Activated CD4-positive, alpha-beta T cell treated with anti-CD3 and anti-CD28 coated beads for 1 hour (primary cell): ENCODE measurements at places on chromosomes 1 and 21.

DNA sequence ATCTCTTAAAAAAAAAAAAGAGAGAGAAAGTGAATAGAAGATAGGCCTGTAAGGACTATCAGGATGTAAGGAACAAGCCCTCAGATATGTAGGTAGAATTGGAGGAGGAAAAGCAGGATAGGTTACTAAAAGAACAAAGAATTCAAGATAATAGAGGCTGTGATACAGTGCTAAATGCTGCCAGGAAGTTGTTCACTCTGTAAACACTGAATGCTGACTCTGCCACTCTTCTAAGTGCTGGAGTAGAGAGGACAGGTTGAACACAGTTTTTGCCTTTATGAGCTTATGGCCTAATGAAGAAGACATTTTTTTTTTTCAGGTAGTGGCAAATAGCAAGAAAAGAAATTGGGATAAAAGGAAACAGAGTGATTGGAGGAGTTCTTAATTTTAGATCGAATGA is 90.6 kb upstream of the ZNF678 start:
- no peak for DNase-seq

- no peak for DNase-seq
Observed at GRCh38 chr1:48036710-48037355, 39.6 kb upstream of the TRABD2B start.

GRCh38 chr1:155166471-155167165 is 6.5 kb downstream of the KRTCAP2 start:
- DNase-seq, result no peak

GRCh38 chr1:175309996-175310395 is 117.4 kb upstream of the KIAA0040 start:
- no peak for DNase-seq

DNA sequence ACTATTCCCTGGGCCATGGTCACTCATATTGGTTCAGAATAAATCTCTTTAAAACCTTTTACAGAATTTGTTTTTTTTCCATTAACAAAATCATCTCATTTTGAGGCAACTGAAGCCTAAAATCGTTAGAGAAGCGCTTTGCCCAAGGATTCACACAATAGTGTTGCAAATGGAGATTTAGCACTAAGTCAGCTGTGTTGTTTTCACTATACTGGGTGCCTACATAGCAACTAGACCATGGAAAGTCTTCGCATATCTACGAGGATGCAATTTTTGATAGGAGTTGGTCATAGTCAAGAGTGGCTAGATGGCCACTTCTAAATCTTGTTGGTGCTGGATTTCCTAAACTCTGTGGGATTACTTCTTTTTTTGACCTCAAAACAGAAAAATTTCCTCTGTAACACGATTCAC is 530 bp upstream of the TIPRL start:
- DNase-seq, result no peak

DNA sequence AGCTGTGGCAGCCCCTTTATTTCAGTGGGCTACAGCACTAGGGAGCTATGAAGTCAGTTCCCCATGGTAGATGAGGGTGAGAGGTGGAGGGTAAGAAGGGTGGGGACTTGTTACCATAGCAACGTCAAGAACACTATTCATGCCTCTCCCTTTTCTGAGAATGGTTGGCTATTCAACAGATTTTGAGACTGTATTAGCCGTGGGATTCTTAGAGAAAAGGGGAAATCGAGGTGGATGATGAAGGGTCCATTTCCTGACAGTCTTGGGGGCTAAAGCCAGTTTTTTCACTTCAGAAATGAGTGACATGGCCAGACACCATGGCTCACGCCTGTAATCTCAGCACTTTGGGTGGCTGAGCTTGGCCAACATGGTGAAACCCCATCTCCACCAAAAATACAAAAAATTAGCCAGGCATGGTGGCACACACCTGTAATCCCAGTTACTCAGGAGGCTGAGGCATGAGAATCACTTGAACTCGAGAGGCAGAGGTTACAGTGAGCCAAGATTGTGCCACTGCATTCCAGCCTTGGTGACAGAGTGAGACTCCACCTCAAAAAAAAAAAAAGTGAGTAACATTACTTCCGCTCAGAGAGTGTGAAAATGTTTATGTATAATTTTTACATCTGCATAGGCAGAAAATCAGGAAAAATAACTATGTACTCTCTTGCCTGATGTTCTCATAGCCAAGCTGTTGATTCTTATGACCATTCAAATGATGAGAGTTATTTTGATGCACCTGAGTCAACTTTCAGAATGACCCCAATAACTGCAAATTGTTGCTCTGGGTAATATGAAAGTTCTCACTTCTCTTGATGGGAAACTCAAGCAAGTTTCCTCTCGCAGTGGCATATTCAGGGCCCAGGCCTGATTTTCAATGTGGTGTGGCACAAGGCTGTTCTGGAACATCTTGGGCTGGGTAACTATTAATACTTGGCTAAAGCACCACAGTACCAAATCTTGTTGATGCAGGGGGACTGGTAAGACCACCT is 23.2 kb upstream of the RGSL1 start:
- DNase-seq, result no peak

- no peak for DNase-seq
Observed at GRCh38 chr1:66359815-66360214, 174.1 kb upstream of the SGIP1 start.

DNA sequence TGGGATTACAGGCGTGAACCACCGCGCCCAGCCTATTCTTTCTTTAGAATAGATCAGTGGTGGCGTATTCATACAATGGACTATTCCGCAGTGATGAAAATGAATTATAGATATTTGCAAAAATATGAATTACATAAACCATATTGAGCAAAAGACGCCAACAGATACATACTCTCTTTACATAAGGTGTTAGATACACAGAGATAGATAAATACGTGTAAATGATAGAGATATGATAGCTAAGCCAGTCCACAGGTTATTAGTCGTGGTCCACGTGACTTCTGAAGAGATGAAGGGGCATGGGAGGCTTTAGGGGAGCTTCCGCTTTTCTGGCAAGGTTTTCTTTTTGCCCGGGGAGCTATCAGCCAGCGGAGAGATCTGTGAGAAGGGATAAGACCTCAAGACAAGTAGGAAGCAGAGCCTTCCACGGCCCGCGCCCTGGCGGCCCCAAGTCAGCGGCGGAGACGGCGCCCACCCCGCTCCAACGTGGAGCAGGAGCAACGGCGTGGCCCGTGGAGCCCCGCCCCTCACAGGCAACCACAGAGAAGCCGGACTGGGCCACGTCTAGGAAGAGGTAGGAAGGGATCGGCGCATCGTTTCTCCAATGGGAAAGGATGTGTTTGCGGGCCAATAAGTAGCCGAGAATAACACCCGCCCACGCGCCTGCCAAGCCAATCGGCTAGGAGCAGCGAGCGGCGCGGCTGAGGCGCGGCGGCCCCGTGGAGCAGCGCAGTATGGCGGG is at the start of gene MSTO1:
Gene MSTO1, plus strand, starts transcription at position 704 of the 742 bp plus-strand sequence. Its CDS starts 31 bp downstream, at position 735.
- peak; percentile 89 for DNase-seq

- no peak for DNase-seq
Observed at GRCh38 chr1:168155910-168156309, 19.2 kb upstream of the GPR161 start.

GRCh38 chr21:26637201-26637745 is 64.2 kb upstream of the CYYR1 start:
- DNase-seq, result no peak
